ENCODE measurements at places on chromosomes 16 and 17. TPM values are rescaled to one million over a fixed set of nuclear protein-coding genes. Genes with fewer than 3 reads are reported as not detected.

DNA sequence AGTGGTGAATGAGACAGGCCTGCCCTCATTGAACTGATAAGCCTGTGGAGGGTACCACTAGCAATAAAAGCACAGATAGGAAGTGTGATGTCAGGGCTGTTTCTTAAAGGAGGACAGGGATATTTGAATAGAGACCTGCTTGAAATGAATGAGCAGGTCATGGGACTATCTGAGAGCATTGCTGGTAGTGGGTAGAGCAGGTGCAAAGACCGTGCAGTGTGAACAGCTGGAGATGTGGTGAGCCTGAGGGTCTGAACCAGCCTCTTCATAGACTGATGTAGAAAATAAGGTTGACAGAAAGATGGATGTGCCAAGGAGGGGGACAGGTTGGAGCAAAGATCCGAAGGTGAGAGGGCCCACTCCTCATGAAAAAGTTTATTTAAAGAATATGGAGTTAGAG lies 2.4 kb downstream of the NUP93 start:
- no peak for DNase-seq

Gene PRR29
- total RNA-seq: not detected

Gene C16orf96
- not detected for total RNA-seq

DNA sequence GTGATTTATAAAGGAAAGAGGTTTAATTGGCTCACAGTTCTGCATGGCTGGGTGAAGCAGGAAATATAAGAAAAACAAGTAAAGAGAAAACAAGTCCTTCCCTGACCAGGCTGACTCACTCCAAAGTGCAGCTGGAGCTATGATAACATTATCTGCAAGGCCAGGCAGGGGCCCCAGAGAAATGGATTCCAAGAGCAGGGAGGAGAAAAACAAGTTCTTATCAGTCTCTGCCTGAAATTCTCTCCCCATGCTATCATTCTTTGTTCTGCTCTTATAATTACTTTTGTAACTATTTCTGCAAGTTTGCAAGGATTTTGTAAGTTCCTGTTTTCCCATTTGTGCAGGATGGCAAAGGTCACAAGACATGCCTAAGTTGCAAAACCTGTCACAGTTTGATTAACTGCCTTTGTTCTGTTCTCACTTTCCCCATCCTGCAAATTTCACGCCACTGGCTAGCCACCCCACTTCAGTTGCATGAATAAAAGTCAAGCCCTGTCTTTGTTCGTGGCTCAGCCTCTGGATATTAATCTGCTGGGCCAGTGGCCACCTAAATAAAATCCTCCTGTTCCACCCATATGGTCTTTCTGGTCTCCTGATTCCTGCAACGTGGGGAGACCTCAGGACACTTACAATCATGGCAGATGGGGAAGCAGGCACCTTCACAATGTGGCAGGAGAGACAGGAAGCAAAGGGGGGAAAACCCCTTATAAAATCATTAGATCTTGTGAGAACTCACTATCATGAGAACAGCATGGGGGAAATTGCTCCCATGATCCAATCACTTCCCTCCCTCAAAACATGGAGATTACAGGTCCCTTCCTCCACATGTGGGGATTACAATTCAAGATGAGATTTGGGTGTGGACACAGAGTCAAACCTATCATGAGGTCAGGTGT lies 13.1 kb downstream of the ABCA9 start:
- DNase-seq: no peak

GRCh38 chr16:3458852-3459361 lies 15.4 kb downstream of the NAA60 start:
- DNase-seq: no peak

GRCh38 chr17:8212312-8213180 lies 2.2 kb upstream of the AURKB start:
- DNase-seq: no peak

GRCh38 chr16:12290165-12290564 lies 313.6 kb downstream of the SNX29 start:
- DNase-seq: no peak

DNA sequence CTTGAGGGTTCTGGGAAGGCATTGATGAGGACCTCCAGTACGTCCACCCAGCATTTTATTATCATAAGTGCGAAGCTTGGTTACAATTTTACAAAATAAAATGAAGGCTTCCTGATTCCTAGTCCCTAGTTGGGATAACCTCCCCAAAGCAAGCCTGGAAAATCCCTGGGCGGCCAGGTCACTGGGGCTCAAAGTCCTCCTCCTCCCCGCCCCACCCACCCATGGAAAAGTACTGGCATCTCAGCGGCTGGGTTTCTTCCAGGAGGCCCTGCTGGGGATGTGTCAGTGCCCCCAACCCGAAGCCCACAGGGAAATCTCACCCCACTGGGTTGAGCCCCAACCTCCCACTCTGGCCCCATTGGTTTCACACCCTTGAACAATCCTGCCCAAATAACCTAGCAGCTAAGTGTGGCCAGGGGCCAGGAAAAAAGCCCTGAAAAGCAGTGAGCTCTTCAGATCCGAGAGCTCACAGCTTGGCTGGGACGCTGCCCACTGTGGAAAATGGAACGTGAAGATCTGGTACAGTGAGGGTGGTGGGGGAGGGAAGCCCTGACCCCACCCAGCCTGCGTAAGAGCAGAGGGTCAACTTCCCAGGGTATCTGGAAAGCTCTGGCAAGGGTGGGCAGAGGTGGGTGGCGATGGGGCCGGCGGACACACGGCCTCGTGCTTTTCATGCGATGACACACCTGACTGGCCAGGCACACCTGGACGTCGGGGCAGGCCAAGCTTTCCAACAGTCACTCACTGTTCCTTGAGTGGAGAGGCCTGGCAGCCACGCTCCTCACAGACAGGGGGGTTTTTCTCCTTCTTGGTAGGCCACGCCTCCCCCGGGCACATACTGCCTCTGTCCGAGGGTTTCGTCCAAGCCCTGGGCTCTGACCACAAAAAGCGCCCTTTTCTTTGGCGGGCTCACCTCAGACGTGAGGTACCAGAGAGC lies 324.5 kb downstream of the SOX9 start:
- no peak for DNase-seq

DNA sequence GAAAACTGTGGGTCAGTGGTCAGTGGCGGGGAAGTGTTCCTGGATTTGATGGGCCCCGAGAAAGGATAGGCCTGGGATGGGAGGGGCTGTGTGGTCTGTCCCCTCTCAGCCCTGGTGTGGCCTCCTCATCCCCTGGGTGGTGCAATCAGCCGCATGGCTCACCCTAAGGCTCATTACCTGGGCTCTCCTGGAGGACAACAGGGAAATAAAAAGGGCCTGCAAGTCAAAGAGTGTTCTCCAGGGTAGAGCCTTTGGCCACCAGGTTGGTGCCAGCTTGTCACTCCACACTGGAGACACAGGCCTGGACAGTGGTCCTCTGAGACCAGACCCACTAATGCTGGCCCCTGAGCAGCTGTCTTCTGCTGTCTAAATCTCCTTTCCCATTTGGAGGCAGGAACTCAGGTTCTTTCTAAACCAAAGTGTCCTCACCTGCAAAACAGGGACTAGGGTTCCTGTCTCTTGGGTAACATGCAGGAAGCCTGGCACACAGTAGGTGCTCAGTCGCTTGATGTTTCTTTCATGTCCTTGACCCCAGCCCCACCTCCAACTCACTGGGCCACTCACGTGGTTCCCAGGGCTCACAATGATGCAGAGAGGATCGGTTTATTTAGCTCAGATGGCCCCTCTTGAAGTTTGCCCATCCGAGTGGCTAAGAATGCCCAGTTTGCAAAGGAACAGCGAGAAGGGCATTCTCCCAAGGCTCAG lies 2.4 kb downstream of the NDRG4 start:
- no peak for DNase-seq

GRCh38 chr17:40122999-40123810 lies 1.4 kb downstream of the MSL1 start:
- DNase-seq: no peak

Gene TMC6
- total RNA-seq: 64.8 TPM

DNA sequence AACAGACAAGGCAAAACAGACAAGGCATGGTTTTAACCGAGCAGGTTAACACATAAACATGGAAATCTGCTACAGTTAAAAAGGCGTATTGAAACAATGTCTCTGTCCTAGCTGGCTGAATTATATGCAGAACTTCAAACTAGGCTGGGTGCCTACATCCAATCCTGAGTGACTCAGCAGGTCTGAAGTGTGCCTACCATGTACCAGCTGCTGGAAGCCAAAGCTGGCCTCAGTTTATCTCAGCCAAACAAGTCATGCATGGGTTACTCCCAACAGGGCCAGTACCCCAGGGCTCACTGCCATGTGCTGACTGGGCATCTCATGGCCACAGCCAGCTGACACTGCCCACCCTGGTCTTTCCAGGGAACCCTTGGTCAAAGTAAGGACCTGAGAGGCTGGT lies 4.0 kb downstream of the C1QBP start:
- no peak for DNase-seq

DNA sequence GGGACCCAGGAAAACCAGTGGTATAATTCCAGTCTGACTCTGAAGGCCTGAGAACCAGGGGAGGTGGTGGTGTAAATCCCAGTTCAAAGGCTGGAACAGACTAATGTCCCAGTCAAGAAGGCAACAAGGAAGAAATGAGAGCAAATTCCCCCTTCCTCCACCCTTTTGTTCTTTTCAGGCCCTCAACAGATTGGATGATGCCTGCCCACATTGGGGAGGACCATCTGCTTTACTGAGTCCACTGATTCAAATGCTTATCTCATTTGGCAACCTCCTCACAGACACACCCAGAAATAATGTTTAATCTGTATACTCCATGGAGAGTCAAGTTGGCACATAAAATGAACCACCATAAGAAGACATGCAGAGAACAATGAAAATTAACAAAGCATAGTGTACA lies 61.9 kb upstream of the CRYM start:
- no peak for DNase-seq

GRCh38 chr16:78161023-78161729 lies 61.7 kb downstream of the WWOX start:
- DNase-seq: no peak

- no peak for DNase-seq
Observed at GRCh38 chr17:27226611-27227230, 67.2 kb upstream of the WSB1 start.

DNA sequence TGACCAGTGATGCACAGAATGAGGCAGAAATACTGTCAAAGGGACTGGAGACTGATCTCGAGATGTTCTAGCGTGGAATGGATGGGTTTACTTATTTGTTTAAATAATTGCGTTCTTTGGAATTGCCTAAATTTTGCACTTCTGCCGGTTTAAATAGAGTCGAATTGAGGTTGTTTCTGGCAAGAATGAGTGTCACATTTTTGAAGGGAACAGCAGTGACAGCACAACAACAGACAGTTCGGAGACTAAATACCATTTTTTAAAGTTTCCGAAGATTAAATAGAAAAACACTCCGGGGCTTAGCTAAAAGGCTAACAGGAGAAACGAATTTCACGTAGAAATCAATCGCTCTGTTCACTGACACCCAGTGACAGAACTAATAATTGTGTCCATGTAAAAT lies 969.2 kb upstream of the RBFOX1 start:
- DNase-seq: no peak

DNA sequence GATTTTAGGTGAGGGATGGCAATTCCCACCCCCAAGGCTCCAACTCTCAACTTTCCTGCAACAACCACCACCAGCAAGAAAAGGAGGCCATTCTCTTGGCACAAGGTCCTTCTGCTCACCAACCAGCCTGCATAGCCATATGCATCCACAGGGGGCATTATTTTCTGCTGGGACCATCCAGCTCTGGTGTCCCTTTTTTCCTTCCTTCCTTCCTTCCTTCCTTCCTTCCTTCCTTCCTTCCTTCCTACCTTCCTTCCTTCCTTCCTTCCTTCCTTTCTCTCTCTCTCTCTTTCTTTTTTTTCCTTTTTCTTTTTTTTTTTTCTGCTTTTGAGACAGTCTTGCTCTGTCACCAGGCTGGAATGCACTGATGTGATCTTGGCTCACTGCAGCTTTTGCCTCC lies 21.1 kb upstream of the COX10 start:
- DNase-seq: no peak

GRCh38 chr17:20206068-20206467 lies 196.9 kb downstream of the SPECC1 start:
- no peak for DNase-seq

DNA sequence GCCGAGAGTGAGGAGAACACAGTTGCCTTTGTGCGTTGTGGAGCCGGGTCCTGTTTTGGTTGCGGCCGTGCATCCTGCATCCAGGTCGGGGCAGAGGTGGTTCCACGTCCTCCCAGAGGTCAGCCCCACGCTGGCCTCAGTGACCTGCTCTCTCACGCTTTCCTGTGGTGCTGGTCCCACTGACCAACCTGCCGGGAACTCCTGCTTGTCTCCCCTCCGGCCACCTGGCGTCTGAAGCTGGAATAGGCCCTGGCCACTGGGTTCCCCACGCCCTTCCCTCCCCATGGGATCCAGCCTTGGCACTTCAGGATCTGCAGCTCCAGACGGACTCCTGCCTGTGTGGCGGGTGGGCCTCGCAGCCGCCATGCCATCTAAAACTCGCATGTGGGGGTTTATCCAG lies 85.5 kb upstream of the ZNF750 start:
- DNase-seq: no peak

Measured in vagina (tissue), 2 donors.